ENCODE measurements at places on chromosomes 11 and 22.
A peak's percentile ranks its signal among the peaks of the same experiment; 100 is the strongest.

DNA sequence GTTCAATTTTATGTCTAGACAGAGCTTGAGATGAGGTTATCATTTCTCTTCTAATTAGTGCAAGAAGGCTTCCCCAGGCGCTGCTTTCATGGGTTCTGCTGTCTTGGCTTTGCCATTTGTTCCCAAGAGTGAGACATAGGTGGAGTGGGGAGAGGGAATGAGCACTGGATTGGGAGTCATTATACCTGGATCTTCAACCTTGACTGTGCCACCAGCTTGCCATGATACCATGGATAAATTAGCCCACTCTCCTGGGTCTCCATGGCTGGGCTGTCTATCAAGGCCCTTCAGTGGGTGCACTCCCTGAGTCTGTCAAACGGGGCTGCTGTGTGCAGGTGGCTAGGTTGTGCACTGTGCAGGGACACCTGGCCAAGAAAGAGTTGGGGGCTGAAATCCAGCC, 15.6 kb upstream of the NECTIN1 start:
- no peak for DNase-seq

DNA sequence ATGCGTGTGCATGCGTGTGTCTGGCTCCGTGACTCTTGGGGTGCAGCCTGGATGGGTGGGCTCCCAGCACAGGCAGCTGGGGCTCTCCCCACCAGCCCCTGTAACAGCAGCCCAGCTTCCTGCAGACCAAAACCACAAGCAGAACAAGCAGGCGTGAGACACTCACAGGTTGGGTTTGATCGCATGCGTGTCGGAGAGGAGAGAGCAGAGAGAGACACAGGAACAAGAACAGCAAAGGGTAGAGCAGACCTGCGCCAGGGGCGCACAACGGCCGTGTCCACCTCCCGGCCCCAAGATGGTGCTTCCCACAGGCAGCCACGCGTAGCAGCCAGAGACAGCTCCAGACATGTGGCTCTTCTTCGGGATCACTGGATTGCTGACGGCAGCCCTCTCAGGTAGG, at the start of gene CD6:
TSS of gene CD6 (plus strand) at position 161 of the 400 bp plus-strand sequence. CDS start at position 347, 186 bp downstream.
- peak; percentile 67 for DNase-seq

GRCh38 chr11:128714881-128715280, 21.0 kb downstream of the FLI1 start:
- DNase-seq: no peak

DNA sequence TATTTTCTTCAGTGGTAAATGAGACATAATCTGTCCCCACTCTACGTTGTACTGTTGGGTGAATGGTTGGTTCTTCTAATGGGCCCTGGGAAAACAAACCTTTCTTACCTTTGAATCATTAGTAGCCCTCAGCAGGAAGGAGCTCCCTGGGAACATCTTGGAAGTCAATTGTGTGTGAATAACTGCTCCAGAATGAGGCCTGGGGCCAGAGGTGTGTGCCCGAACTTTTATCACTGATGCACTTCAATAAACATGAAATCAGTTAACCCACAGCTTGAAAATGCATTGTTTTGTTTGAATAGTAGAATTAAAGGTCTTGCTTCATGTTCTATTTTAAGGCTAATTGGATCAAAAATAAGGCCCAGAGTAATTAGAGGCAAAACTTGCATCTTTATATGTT, 67.1 kb downstream of the NAV2 start:
- DNase-seq: no peak

DNA sequence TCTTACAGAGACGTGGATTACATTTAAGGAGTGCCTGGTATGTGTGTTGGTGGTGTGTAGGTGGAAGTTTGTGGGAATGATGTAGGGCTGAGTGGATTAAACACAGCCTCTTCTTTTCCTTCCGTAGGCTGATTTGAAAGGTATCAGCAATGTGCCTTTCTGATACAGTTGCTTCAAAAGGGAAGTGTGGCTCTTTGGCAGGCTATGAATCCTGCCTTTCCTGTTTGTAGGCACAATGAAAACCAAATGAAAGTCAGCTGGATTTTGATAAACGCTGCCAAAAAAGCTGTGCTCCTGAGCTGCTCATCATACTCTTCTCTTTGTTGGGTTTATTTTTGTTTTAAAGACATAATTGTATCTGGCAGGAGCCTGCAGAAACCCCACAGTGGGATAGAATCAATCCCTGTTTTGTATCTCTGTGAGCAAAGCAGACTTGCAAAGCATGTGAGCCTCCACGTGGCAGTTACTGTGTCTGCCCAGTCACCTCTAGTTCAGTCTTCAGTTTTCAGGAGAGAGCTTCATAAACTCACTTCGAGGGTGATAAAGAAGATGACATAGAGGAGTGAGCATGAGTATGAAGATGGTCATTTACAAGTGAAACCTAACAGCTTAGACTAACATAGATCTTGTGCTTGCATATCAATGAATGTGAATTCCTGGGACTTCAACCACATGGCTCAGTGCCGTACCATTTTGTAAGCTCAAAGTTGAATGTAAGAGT, 655.7 kb upstream of the KIRREL3 start:
- DNase-seq: no peak

DNA sequence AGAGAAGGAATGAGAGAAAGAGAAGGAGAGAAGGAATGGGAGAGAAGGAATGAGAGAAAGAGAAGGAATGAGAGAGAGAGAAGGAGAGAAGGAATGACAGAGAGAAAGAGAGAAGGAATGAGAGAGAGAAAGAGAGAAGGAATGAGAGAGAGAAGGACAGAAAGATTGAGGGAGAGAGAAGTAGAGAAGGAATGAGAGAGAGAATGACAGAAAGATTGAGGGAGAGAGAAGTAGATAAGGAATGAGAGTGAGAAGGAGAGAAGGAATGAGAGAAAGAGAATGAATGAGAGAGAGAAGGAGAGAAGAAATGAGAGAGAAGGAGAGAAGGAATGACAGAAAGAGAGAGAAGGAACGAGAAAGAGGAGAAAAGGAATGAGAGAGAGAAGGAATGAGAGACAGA, 34.1 kb upstream of the APOL5 start:
- no peak for DNase-seq

DNA sequence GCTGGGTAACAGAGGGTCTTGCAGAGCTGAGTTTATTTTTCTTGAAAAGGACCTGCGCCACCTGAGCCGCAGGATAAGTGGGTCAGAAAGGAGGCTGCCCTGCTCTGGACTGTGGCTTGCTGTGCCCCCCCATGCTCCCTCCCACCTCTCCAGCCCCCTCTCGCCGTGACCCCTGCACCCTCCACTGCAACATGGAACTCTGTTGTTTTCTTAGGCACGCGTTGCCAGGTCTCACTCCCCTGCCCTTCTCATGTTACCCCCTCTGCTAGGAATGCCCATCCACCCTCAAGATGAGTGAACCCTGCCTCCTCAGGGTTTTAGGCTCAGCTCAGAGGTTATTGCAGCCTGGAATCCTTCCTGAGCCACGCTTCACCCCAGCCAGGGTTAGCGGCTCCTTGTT, 10.8 kb downstream of the ETS1 start:
- DNase-seq: no peak

DNA sequence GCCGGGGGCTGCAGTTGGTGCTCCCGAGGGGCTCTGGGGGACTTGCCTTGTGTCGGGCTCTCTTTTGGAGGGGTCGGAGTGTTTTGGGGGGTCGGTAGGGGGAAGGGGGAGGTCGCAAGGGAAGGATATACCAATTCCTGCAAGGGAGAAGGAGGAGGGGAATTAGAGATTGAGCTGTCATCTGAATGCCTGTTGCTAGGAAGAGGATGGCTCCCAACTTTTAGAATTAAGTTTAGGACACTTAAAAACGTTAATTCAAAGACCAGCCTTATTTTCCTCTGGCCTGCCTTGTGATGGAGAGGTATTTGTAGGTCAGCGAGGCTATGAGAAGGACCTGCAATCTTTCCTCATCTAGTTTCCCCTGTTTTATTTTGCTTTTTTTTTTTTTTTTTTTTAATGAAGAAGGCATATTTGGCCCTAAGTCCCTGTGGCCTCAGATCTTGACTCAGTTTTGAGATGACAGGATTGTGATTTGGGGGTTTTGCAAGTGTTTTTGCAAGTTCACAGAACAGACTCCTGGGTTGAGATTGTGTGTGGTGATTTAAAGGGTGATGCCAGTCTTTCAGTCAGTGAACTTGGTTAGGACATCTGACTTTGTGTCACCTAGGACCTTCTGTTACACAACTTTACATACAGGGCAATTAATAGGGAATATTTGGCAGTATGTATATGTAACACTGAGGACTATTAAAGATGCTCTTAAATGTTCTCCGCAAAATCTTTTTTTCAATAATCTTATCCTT, 672 bp downstream of the TMEM135 start:
- DNase-seq: no peak

DNA sequence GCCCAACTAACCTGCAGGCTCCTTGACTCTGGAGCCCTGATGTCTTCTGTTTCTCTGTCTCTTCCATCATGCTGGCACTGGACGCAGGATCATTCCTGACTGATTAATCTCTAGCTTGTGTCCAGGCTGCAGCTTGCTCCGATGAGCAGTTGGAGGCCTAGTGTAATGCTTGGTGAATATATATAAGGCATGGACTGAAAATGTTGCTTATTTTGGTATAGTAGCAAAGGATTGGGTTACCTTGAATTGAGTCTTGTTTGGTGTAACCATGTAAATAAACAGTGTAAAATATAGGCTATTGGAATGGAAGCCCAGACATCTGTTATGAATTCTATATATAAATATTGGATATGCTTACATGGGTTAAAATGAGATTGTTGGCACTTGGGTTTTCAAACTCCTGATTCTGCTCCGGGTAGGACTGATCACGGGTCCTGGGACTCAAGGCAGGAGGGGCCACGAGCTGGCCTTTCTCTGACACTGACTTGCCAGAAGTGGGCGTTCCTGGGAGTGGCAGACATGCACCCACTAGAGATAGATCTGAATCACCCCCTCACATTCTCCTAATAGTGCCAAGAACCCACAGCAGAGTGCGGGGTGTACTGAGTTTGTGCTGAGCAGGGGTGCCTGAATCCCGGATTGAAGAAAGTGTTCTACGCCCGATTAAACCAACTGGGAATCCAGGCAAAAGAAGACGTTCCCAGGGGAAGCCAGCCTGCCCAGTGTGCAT, 25.8 kb downstream of the LRP5 start:
- no peak for DNase-seq

DNA sequence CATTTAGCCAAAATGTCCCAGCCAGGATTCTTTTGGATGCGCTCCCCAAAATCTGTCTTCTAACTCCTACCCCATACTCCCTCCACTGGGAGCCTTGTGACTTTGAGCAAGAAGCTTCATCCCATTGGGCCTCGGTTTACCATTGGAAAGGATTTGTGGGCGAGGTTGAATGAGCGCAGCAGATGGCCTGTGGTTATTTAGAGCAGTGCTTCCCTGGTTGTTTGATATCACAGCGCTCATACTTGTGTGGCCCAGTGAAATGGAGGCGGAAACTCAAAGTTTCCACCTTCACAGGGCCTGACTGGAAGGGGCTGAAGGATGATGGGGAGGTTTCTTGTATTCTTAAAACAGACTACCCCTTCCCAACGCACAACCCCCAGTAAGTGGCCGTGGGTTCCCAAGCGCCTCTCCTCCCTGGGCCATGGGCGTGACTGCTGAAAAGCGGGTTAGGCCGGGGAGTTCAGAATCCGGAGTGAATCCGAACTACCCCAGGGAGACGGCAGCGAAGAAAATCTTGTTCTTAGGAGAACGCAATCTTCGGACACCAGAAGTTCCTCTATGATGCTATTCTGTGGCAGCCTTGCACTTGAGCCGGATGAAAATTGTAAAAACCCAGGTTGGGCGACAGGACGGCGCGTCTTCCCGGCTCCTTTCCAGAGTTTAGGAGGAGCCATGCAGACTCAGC, 1.2 kb upstream of the ATF4 start:
- no peak for DNase-seq

GRCh38 chr11:57777969-57778317, 16.3 kb downstream of the CTNND1 start:
- DNase-seq: no peak

DNA sequence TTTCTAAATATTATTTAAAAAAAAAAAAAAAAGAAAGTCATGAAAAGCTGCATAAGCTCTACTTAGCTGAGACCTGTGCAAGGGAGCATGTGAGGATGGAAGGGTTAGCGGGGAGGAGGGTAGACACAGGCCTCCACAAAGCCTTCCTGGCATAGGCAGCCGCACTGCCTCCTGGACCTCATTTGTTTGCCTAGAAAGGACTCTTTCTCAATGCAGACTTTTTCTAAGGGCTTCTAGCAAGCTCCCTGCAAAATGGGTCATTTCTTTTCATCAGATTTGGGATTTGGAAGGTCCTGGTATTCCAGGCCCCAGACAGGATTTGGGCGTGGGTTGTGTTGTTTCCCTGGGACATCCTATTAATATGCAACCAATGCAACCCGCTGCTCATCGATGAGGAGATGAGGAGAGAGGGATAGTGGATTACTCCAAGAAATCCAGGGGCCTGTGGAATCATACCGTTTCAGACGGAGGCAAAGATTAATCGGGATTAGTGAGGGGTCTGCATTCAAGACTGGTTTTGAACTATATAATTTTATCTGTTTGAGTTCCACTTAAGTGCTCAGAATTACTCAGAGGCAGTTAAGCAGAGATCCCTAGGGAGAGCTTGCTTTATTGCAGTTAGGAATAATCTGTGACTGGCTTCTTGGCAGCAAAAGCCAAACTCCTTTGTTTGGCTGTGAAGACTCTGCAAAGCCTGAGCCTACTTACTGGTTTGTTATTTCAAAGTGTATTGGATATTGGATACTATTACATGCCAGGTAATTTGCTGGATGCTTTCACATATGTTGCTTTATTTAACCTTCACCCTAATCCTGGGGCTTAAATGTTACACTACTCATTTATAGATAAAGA, 106.9 kb upstream of the NAV2 start:
- no peak for DNase-seq

GRCh38 chr11:116225236-116225635, 547.6 kb downstream of the BUD13 start:
- DNase-seq: no peak

DNA sequence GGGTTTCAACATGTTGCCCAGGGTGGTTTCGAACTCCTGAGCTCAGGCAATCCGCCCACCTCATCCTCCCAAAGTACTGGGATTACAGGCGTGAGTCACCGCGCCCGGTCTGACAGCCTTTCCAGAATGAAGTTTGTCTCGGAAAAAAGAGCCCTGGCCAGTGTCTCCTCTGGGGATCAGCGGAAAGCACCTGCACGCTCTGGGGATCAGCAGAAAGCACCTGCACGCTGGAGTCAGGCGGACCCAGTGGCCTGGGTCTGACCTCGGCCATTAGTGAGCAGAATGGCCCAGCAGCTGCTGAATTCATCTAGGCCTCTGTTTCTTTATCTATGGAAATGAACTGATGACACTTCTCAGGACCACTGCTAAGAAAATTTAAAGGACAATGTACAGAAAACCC, 10.5 kb upstream of the TESMIN start:
- no peak for DNase-seq

DNA sequence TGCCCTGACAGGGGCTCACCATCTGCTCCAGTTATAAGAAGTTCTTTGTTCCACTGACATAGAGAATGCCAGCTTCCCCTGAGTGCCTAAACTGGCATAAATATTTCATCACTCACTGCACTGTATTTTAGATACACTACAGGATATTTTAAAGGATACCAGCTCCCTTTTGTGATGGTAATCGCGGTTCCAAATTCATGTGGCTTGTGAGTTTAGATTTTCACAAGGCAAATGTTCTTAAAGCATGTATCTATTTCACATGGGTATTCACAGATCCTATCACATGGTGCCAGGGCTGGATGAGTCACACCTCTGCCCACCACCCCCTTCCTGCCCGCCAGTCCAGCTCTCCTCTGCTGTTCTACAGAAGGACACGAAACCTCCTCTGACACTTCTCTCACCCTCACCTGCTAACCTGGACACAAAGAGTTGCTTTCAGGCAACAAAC, 105.5 kb downstream of the KCNC1 start:
- no peak for DNase-seq
